Large intestine (tissue), 12 donors: ENCODE measurements at places on chromosomes 1 and 21. TPM values are rescaled to one million over a fixed set of nuclear protein-coding genes. Genes with fewer than 3 reads are reported as not detected.

PCBP3 gene
- 7.4 TPM for polyA plus RNA-seq

GATAD2B gene
- 13.5 TPM for polyA plus RNA-seq

MEX3A gene
- polyA plus RNA-seq, result 8.4 TPM

TMEM82 gene
- 15.6 TPM for polyA plus RNA-seq

SPRR3 gene
- polyA plus RNA-seq, result not detected

CASQ1 gene
- polyA plus RNA-seq, result 1.9 TPM

KLHDC9 gene
- polyA plus RNA-seq, result 5.6 TPM

DCAF6 gene
- 54.7 TPM for polyA plus RNA-seq

DHX9 gene
- polyA plus RNA-seq, result 159 TPM

CD5L gene
- polyA plus RNA-seq, result 0.13 TPM

OPRD1 gene
- 1.5 TPM for polyA plus RNA-seq

PTGFRN gene
- 37.9 TPM for polyA plus RNA-seq

CADM3 gene
- polyA plus RNA-seq, result 14.5 TPM

SYT14 gene
- 1.0 TPM for polyA plus RNA-seq

AXDND1 gene
- 0.36 TPM for polyA plus RNA-seq

OVAAL gene
- not detected for polyA plus RNA-seq

PLEKHN1 gene
- 0.49 TPM for polyA plus RNA-seq

NBPF6 gene
- polyA plus RNA-seq, result not detected

SPTA1 gene
- polyA plus RNA-seq, result 3.7 TPM

DOCK7 gene
- polyA plus RNA-seq, result 29.8 TPM

KLHDC8A gene
- 8.7 TPM for polyA plus RNA-seq

ARV1 gene
- 22.0 TPM for polyA plus RNA-seq

GJA4 gene
- 15.0 TPM for polyA plus RNA-seq

IRF2BP2 gene
- polyA plus RNA-seq, result 161 TPM

PRKACB gene
- polyA plus RNA-seq, result 39.3 TPM

C1orf94 gene
- polyA plus RNA-seq, result not detected

SHISA4 gene
- polyA plus RNA-seq, result 6.0 TPM

OR2T1 gene
- polyA plus RNA-seq, result not detected

FAM167B gene
- polyA plus RNA-seq, result 2.8 TPM

STIL gene
- polyA plus RNA-seq, result 4.7 TPM

BRINP2 gene
- 0.12 TPM for polyA plus RNA-seq

HORMAD1 gene
- polyA plus RNA-seq, result 0.21 TPM

CCDC27 gene
- polyA plus RNA-seq, result 0.03 TPM

SZT2 gene
- 26.3 TPM for polyA plus RNA-seq

CITED4 gene
- polyA plus RNA-seq, result 4.3 TPM

FASLG gene
- 1.3 TPM for polyA plus RNA-seq

CREG1 gene
- 156 TPM for polyA plus RNA-seq

S100A7A gene
- not detected for polyA plus RNA-seq

ZMYND12 gene
- 1.3 TPM for polyA plus RNA-seq

CHI3L2 gene
- 2.4 TPM for polyA plus RNA-seq

C1orf167 gene
- 0.15 TPM for polyA plus RNA-seq

NSL1 gene
- 34.6 TPM for polyA plus RNA-seq

SPATA17 gene
- polyA plus RNA-seq, result 2.6 TPM

CNKSR1 gene
- 109 TPM for polyA plus RNA-seq

GBP7 gene
- 0.10 TPM for polyA plus RNA-seq

TRIM45 gene
- 9.0 TPM for polyA plus RNA-seq

TAS1R1 gene
- polyA plus RNA-seq, result 0.27 TPM

PTPN22 gene
- polyA plus RNA-seq, result 3.6 TPM

LCE2B gene
- polyA plus RNA-seq, result not detected

RC3H1 gene
- 12.8 TPM for polyA plus RNA-seq

IGSF3 gene
- polyA plus RNA-seq, result 36.1 TPM
